ENCODE measurements at places on chromosomes 12 and 14.

DNA sequence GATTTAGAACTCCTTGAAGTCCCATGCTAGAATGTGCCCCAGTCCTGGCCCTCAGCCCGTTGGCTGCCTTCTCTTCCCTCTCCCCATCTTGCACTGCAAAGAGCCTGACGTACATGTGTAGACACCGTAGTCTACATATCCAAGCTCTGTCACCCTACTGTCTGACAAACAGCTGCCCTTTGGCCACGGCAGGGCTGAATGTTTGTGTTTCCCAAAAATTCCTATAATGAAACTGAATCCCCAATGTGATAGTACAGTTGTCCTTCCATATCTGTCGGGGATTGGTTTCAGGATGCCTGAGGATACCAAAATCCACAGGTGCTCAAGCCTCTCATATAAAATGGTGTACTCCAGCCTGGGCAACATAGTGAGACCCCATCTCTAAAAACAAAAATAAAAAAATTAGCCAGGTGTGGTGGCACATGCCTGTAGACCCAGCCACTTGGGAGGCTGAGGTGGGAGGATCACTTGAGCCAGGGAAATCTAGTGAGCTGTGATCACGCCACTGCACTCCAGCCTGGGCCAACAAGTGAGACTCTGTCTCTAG, 12.3 kb upstream of the TFCP2 start:
- no peak for DNase-seq

DNA sequence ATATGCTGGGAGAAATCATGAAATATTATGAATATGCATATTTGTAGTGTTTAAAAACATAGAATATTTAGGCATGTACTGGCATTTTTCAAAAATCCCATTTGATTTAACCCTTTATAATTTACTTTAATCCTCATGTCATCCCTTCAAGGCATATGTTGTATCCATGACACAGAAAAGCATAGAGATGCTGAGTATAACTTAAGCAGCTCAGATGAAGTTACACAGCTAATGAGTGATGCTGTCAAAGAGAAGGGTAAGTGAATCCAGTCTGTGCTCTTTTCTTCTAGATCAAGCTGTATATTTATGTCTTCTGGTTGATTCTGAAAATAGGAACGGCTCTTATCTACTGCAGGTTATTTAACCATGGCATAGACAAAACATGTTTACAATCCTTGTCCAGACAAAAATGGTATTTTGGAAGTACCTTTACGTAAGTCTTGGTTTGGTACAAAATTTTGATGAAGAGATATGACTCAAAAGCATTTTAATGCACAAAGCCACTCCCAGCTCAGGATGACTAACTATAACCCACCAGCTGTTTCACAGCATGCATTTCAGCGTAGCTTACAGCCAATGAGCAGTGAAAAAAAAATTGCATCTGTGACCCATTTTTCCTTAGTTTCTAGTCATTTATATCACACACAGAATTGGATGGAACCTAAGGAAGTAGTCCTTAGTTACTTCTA, 201.7 kb downstream of the STXBP6 start:
- no peak for DNase-seq

DNA sequence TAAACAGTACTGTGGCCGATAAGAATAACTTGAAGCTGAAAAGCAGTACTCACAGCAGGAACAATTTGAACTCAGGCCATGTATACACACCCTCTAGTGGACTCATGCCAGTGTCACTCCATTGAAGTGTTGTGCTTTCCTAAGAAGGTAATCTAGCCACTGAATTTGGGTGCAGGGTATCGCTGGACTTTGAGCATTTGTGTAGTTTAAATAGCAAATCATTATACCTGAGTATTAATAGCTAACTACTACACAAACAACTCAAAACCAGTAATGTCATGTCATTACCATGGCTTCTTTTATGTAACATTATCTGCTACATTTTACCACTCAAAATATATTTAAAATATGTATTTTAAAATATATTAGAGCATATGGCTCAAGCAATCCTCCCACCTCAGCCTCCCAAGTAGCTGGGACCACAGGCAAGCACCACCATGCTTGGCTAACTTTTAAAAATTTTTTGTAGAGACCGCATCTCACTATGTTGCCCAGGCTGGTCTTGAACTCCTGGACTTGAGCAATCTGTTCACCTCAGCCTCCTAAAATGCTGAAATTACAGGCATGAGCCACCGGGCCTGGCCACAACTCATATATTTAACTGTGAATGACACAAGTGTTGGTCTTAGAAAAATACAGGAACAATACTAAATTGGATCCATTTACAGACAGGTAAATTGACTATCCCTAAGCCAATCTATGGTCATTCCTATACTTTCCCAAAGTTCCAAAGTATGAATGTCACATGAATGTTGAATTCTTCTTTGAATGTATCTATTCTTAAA, 25.6 kb upstream of the ARID4A start:
- no peak for DNase-seq

GRCh38 chr12:497501-498160, 37.9 kb downstream of the B4GALNT3 start:
- DNase-seq, result no peak

GRCh38 chr14:64417055-64417770, 29.1 kb downstream of the MTHFD1 start:
- DNase-seq, result no peak

DNA sequence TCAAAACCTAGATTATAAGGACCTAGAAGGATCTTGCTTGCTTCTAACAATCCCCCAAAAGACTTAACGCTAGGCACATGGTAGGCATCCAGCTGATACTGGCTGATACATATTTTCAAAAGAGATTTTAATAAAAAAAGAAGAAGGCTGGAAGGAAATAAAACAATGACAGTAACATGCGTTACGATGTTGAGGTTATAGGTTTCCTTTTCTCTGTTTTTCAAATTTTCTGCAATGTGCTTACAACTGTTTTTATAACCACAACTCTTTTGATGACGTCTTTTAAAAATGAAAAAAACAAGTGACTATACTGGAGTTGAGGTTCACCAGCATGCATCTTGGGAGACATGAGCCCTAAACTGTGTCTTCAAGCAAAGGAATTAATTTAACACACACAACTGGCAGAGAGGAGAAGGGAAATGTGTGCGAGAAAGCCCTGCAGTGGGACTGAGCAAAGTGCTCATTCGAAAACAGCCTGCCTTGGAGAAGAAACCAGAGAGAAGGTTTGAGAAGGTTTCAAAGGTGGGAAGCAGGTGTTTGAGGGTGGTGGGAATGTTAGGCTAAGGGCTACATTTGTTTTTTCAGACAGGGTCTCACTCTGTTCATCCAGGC, 80.4 kb downstream of the DUSP16 start:
- DNase-seq, result no peak

- no peak for DNase-seq
Measured at GRCh38 chr12:106647793-106648514, 65.2 kb downstream of the RFX4 start.

DNA sequence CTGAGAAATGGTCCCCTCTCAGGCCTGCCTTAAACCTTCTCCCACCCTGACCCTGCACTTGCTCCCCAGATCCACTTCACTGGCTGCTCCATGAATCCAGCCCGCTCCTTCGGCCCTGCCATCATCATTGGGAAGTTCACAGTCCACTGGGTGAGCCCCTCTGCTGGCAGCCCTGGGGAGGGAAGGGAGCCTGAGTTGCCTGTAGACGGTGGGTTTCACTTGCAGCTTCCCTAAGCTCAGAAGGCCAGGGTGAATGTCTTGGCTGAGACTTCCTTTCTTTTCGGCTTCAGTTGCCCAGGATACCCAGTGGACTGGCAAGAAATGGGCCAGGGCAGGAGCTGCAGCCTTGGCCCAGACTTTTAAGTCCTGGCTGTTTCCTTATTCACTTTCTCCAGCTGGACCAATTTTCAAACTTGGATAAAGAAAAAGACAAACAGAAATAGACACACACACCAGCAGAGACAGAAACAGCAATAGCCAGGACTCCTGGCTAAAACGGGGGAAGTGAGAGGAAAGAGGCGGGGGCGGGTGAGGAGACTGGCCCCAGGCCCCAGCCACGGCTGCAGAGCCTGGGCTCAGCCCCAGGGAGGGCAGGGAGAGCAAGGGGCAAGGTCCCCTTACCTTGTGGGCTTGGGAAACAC, 2.0 kb downstream of the AQP6 start:
- no peak for DNase-seq

DNA sequence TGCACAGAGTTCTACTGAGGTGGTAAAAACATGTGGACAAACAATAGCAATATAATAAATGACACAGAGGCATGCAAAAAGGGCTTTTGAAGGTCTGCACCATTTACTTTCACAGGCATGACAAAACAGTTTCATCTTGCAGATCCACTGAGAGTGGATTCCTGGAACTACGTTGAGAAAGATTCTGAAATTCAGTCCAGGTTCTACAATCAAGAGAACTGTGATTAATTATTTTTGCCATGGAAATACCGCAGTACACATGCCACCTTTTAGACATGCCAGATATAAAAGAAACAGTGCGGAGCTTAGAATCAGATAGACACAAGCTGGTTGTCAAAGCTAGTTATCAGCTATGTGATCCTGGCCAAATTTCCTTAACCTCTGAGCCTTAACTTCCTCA, 4.8 kb downstream of the CSRP2 start:
- DNase-seq, result no peak

GRCh38 chr14:85461432-85462133, 68.4 kb upstream of the FLRT2 start:
- DNase-seq, result no peak

GRCh38 chr12:121139286-121139685, 6.6 kb downstream of the P2RX7 start:
- DNase-seq, result no peak

DNA sequence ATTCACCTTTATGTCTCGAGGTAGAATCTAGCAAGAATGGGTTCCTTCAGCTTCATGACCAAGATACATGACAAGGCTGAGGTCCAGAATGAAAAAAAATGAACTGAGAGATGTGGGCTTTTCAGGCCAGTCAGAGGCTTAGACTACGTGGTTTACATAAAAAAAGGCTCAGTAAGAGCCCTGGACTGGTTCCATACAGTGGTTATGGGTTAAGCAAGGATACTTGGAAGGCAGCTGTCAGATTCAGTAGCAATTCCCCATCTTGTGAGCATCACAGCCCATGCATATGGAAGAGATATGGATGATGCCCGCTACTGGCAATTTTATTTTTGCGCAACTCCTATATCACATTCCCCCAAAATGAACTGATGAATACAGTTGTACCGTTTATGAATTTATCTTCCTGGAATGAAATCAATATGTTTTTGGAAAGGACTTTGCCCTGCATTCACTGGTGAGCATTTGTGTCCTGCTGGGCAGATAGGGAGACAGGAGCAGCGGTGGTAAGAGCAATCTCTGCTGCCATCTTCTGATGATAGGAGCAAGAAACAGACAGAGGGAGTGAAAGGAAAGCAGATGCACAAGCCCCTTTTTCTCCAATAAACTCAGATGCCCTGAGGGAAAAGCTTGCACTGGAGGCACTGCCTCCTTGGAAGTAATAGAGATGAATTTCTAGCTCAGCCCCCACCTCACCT, 280.4 kb downstream of the GALC start:
- DNase-seq, result no peak

- no peak for DNase-seq
Measured at GRCh38 chr12:129409281-129409680, 494.5 kb downstream of the TMEM132D start.

DNA sequence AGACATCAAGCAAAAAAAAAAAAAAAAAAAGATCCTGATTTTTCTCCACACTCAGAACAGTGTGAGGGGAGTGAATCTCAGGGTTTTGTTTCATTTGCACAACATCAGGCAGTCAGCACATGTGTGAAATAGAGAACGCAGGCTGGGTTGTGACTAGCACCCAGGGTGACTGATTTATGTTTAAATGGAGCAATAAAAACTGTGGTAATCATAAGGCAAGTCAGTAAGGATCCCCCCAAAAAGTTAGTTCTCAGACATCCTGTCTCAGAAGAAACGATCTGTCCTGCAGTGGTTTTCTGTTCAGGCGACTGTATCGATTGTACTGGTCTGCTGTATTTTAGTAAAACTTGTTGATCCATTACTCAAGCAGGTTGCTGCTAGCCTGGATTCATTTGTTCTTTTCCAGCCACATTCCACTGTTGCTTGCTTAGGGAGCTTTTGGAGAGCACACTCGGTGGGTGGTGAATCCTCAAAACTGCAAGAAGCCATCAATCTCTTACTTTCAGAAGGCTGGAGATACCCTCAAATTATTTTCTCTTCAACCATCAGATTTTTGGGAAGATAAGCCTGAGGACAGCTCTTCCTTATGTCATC, 107.1 kb downstream of the DACT1 start:
- DNase-seq, result no peak

GRCh38 chr12:93279565-93280412, 97.9 kb upstream of the NUDT4 start:
- no peak for DNase-seq

GRCh38 chr12:20368114-20368650, at the start of gene PDE3A:
Gene PDE3A (plus strand): TSS chr12:20368537. CDS start chr12:20369285, 748 bp downstream.
- DNase-seq, result no peak

- no peak for DNase-seq
Measured at GRCh38 chr14:96663491-96664067, 133.6 kb upstream of the VRK1 start.

- DNase-seq, result no peak
Measured at GRCh38 chr14:61342486-61342885, 21.1 kb downstream of the PRKCH start.

GRCh38 chr12:30757316-30757715, 2.6 kb upstream of the CAPRIN2 start:
- DNase-seq, result no peak

GRCh38 chr12:18135509-18135908, 45.5 kb upstream of the RERGL start:
- DNase-seq, result no peak

DNA sequence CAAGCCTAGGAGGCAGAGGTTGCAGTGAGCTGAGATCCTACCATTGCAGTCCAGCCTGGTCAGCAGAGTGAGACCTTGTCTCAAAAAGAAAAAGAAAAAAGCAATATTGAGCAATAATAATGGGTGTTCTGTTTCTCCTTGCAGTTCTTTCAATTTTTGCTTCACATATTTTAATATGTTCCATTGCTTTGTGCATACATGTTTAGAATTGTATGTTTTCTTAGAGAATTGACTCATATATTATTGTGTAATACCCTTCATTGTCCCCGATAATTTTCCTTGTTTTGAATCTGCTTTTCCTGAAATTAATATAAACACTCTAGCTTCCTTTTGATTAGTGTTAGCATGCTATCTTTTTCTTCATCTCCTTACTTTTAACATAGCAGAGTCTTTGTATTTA, 138.4 kb upstream of the NPAS3 start:
- DNase-seq, result no peak

DNA sequence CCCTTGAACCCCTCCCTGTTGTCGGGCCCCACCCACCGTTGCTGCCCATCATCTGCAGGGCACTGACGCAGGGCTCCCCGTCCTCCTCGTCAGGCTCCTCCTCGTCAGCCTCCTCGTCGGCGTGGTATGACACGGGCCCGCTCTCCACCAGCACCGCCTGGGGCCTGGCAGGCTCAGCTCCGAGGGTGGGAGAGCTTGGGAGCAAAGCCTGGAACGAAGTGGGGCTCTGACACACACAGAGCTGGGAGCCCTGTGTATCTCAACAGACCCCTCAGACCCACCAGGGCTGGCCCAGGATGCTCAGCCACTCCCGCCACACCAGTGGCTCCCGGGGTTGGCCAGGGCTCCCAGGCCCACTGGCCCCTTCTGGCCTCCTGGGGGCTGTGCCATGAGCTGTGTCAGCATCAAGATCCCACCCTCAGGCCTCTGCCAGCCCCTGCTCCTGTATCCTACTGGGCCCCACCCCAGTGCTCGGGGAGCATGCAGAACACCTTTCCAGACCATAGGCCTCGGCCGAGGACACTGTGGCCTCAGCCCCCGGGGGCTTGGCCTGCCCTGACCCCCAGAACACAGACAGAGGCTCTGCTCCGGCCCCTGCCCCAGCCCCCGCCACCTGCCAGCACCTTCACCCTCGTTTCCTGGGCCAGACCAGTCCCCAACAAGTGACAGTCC, 30.1 kb upstream of the NUDT14 start:
- DNase-seq, result no peak

Data from vagina (tissue), 2 donors.